Fibroblast of lung (primary cell): ENCODE measurements at places on chromosomes 13 and 19.

DNA sequence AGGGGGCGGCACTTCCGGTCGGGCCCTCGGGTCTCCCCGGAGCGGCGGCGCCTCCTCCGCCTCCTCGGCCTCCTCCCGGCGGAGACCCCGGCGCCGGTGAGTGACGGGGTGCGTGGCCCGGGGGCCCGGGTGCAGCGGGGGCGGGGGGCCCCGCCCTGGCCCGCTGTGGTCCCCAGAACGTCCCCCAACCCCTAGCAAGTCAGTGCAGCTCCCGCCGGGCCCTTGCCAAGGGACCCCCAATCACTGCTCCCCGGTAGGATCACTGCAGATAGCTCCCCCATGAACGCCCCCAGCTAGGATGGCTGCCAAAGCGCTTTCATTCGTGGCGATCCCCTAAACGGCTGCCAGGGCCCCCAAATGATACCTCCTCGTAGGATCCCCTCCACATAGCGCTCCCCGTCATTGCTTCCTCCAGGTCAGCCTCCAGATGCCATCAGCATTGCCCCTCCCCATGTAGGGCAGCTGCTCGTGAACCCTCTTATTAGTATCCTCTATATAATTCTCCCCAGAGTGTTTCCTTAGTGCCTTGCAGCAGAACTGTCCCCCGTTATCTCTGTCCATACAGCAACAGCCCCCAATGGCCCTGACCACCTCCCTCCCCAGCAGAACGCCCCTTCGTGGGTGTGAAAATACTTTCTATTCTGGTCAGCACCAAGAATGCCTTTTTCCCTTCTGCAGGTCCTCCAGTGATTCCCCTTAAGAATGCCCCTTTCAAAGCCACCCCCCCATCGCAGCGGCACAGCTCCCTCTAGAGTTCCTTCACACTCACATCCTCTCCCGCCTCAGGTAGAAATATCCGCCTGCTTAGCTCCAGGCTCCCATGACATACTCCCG is at the start of gene ZNF865:
Gene ZNF865 (plus strand): TSS at position 11 of the 834 bp plus-strand sequence. CDS start 7,972 bp downstream, outside the sequence.
- DNase-seq: peak; percentile 84

- DNase-seq: peak; percentile 84
Measured at GRCh38 chr19:54473071-54473891, at the start of gene CDC42EP5. Gene CDC42EP5, minus strand, starts transcription at chr19:54473296. Its CDS starts 7,749 bp downstream, at chr19:54465547.

DNA sequence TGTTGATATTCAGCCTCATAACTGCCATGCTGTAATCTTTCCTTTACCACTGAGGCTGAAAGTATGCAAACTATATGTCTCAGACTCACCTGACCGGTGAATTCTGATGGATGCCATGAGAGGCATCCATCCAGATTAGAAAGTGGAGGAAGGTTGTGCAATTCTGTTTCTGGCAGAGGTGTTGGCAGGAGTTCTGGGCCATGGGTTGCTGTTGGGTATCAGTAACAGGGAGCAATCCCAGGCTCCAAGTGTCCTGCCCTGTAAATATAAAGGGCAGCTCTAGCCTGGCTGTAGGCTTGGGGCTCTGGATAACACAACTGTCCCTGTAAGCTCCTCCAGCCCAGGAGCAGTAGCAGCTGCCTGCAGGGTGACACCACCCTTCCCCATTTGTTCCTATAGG is 77.4 kb upstream of the ABCC4 start:
- no peak for DNase-seq

DNA sequence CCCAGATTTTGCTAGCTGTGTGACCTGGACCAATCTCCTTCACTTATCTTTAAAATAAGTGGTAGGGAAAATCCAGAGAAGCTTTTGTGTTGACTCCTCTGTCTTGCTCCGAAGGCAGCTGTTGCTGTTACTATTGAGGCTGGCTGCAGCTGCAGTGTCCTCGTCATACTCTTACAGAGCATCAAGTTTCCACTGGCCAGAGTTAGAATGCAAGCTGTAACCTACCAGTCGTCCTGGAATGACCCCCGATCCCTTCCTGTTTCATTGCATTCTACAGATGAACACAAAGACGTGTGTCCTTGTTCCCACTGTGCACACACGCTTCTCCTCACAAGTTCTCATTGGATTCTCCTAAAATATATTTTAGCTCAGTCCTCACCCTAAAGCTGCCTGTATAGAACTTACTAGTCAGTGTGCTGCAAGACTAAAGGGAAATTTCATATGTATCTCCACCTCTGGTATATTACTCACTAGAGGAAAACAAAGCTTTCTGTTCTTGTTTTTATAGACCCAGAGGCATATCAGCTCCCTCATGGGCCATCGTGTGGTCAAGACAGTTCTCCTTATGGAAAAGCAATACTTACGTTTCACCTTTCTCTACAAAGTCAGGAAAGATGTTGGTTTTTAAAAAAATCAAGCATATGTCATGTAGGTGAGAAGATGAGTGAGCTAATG is 589.8 kb downstream of the LMO7 start:
- DNase-seq: peak; percentile 40

- peak; percentile 60 for DNase-seq
Measured at GRCh38 chr13:105920370-105920769, 615.1 kb downstream of the EFNB2 start.

DNA sequence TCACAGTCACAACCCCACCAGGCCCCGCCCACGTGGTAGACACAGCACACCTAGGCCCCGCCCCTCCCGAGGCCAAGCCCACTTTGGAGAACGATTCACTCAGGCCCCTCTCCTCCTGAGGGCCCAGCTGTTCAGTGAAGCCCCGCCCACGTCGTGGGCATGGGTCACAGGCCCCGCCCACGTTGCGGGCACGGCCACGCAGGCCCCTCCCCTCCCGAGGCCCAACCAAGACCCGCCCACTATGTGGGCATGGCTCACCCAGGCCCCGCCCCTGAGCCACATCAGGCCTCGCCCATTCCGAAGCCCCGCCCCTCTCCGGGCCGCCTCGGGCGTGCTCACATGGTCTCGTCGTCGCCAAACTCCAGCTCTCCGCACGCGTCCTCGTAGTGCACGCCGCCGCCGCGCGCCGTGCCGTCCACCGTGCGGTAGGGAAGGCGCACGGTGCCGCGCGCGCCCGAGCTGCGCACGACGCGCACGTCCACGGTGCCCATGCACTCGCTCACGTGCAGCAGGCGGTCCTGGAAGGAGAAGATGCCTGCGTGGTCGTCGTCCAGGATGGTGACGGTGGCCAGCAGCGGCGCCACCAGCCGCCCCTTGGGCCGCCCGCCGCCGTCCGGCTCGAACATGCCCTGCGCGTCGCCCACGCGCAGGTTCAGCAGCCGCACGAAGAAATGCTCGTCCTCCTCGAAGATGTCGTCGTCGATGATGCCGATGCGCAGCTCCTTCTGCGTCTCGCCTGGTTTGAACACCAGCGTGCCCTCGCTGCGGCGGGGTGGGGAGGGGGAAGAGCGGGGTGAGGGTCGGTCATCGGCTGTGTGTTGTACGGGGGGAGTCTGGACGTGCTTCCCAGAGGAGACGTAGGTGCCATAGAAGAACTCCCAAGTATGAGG is 24.0 kb downstream of the SLC8A2 start:
- peak; percentile 15 for DNase-seq

DNA sequence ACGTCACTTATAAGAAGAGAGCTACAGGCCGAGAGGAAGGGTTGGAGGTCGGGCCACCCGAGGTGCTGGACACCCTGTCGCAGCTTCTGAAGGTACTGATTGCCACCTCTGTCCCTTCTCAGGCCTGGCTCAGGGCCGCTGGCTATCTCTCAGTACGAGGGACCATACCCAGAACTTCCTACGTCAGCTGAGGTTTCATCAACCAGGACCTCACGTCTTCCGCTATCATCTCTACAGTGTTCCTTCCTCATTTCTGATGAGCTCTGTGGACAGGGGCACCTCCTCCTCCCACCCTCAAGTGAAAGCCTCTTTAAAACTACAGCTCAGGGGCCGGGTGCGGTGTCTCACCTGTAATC is 58.2 kb upstream of the USE1 start:
- DNase-seq: no peak

- peak; percentile 80 for DNase-seq
Measured at GRCh38 chr13:97257800-97258799, 36.0 kb downstream of the MBNL2 start.

GRCh38 chr13:98719527-98720250 is 32.8 kb downstream of the SLC15A1 start:
- no peak for DNase-seq

GRCh38 chr13:28357247-28357825 is 137.6 kb downstream of the FLT1 start:
- DNase-seq: no peak

DNA sequence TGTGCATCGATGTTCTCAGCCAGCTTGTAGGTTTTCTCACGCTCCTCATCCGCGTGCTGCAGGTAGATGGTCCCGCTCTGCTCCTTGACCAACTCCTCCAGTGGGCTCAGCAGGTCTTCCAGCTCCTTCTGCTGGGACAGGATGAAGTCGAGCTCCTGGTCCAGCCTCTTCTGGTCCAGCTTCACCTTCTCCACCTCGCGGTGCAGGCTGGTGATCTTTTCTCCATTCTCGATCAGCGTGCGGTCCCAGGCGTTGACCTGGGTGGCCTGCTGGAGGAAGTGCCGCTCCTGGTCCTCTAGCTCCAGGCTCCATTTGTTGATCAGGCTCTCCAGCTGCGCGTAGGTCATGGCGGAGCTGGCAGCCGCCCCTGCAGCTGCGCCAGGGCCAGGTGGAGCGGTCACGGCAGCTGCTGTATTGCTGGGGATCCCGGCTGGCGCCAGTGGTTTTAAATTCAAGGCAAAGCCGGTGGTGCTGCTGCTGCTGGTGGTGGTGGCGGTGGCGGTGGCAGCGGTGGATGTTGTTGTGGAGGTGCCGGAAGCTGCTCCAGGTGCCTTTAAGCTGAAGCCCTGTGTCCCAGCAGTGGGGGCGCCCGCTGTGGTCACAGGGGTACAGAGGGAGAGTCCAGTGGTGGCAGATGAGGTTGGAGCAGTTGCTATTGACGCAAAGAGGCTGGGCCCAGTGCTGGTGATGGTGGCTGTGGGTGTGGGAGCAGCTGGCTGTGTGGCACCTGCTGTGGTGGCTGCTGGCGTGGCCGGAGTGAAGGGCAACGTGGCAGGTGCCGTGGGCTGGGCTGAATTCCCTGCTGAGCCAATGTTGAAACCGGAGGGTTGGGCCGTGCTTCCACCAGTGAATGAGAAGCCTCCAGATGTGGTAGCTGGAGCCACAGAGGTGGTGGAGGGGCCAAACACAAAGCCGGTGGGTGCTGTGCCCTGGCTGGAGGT is 12.1 kb upstream of the IL4I1 start:
- no peak for DNase-seq

- peak; percentile 80 for DNase-seq
Measured at GRCh38 chr19:32691952-32692726, 518 bp downstream of the NUDT19 start.

- no peak for DNase-seq
Measured at GRCh38 chr19:50713556-50714236, 5.9 kb downstream of the SHANK1 start.

DNA sequence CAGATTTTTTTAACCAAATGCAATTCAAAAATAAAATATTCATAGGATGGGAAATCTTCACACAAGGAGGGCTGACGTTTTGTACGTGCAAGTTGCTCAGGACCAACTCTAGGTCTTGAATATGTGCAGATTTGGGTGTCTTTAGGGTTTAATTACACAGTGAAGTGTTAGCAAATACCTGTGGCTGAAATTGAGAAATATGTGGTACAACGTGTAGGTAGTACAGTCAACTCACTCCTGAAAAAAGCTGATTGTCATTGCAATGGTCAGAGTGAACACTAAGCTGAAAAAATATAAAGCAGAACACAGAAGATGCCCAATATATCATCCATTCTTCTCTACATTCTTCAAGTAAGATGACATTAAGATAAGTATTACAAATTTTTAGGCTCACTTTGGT is 314.3 kb downstream of the SLITRK1 start:
- no peak for DNase-seq

- DNase-seq: peak; percentile 22
Measured at GRCh38 chr13:77239312-77239711, 87.6 kb downstream of the MYCBP2 start.

DNA sequence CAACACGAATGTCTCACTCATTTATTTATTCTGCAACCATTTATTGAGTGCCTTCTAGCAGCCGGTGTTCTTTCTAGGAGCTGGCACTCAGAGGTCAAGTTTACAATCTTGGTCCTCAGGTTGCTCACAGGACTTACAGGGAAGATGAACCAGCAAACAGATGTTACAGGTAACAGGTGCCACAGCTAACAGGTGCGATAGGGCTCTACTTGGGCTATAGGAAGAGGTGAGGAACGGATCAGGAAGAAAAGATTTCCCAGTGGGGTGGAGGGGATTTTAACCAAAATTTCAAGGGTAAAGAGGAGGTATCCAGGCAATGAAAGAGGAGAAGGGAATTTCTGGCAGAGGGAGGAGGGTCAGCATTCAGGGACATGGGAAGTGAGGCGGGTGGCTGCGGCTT is 87.3 kb upstream of the FARP1 start:
- DNase-seq: no peak

DNA sequence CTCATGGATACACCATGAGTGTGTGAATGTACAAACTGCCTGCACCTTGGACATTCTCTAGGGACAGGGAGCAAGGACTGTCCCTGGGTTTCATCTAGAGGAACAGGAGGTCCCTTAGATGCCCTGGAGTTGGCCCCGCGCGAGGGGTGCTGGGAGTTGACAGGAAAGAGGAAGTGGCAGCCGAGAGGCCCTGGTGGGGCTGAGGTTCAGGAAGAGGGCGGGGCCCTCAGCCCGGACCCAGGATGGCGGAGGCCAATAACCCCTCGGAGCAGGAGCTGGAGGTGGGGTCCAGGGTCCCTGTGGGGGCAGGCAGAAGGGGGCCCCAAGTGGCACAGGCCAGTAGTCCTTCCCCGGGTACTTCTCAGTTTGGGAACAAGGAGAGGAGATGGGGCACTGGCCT is 6.9 kb downstream of the PKN1 start:
- no peak for DNase-seq

GRCh38 chr19:33395561-33396550 is 22.3 kb downstream of the CEBPG start:
- DNase-seq: peak; percentile 49

DNA sequence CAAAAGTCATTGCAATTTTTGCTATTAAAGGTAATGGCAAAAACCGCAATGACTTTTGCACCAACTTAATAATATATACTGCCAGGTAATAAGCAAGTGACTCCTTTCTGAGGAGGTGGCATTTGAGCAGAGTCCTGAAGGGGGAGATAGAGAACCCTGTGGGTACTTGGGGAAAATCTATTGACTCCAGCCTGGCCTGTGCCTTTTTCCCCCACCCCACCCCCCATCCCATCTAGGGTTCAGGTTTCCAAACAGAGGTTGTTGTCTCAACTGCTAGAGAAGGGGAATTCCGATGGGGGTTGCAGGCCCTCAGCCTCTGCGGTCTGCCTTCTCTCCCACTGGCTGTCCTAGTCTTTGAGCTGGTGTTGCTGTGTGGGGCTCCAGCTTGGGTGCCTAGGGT is 11.5 kb downstream of the S1PR2 start:
- peak; percentile 44 for DNase-seq

GRCh38 chr19:28359431-28360414 is 853.2 kb downstream of the UQCRFS1 start:
- no peak for DNase-seq

GRCh38 chr13:97905517-97905916 is 48.0 kb upstream of the IPO5 start:
- DNase-seq: no peak
